ENCODE measurements at places on chromosomes 3 and 15. TPM values are rescaled to one million over a fixed set of nuclear protein-coding genes. Genes with fewer than 3 reads are reported as not detected.

DNA sequence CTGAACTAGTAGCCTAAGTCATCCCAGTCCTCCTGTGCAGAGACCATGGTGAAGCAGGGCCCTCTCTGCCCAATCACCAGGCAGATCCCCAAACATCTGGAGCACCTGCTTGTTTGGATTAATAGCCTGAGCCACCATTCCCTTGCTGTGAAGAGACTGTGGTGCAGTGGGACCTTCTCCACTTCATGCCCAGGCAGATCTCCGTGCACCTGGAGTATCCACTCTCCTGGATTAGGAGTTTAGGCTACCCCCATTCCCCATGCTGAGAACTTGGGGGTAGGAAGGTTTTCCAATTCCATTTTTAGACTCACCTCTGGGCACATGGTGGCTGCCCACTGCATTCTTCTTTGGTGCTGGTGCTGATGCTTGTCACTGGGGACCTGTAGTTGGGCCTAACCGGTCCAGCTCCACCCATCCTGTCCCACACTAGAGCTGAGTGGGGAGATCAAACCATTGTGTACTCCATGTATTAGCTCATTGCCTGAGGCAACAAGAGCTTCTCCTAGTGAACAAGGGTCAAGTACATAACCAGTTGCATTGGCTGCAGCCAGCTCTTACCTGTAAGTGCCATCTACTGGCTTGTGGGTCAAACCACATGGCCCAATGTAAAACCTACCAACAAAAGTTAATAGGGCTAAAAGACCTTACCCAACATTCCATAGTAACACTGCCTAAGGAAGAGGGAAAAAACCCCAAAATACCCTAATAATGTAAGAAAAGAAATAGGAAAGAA, 382.5 kb upstream of the CBLB start:
- DNase-seq: no peak

DNA sequence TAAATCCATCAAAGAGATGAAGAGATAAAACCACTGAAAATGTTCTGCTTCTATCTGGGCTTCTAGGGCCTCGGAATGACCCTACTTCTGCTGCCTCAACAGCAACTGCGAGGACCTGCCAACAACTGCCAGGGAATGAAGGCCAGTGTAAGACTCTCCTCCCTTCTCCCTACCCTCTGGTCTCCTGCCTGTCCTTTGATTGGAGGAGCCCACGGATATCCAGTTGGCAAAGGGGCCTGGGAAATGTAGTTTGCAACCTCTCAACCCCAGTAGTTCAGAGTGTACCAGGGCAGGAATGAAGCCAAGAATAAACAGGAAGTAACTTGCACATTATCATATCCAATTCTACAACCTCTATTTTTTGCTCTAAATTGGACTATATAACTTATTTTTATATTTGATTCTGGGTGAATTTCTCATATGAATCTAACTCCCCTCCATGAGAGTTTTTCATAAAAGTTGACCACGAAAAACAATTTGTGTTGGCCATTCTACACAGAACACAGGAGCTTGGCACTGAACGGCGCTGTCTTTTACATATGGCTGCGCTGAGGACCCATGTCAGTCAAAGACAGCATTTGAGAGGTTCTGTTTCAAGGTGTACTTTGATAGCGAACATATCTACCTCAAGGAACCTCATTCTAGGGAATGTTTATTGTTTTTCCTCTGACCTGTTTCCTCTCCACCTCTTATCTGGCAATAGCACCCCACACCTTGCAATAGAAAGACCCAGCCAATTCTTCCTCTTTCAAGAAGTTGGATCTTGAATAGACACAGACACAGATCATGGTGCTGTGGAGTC, 91.1 kb upstream of the RNF7 start:
- no peak for DNase-seq

GRCh38 chr3:82100378-82100777, 338.9 kb upstream of the GBE1 start:
- no peak for DNase-seq

The SMCO1 gene
- not detected for total RNA-seq

The CHDH gene
- total RNA-seq: 0.37 TPM

DNA sequence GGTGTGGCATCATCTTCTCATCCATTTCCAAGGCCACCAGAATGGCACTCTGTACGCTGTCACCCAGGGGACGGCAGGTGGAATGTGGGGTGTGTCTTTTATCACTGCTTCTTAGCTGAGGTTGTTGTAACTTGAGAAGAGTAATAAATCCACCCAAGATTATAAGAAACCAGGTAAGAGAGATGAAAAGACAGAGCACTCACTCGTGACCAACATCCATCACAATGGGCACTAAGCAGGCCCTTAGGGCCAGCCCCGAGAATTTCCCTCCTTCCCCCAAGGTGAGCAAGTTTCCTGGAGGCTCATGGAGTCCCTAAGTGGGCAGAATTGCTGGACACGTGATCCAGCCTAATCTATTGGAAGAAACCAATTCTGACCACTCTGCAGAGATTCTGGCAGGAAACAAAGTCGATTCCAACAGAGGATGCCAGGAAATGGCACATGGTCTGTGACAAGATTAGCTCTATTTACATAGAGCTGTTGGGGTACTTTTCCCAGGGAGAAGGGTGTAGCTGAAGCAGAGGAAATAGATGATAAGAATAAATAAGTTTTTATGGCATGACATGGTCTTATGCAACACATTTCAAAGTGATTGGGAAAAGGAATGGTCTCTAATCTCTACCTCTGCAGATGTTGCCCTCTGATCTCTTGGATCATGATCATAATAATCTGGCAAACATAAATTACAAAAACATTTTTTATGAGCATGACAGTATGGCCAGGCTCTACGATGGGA, 22.5 kb downstream of the SLC6A20 start:
- DNase-seq: no peak

GRCh38 chr3:115930922-115931321, 307.6 kb downstream of the GAP43 start:
- no peak for DNase-seq

The CELF6 gene
- 5.3 TPM for total RNA-seq

DNA sequence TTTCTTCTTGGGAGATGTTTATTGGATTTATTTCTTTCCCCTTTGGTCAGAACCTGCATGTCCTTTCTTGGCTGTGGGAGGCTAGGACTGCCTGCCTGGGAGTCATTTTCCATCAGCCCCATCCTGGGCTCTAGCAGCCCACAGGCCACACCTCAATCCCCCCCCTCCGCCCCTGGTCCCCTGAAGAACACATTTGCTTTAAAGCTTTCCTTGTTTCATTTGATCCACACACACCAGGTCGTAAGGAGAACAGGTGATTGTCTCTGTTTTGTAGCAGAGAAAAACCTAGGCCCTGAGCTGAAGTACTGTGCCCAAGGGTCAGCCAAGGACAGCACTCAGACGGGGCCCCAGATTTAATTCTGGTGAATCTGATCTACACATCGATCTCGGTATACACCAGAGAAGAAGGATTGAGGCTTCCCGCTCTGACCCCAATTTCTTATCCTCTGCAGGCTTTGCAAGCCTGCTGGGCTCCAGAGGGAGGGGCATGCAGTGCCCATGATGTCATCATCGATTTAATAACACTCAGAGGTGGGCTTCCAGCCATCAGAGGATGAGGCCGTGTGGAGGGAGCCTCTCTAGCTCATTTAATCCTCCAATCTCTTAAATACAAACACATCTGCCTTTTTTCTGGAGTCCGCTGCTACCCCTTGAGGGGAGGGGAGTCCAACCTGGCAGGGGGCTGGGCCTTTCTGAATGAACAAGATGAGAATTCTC, 1.7 kb upstream of the CLN6 start:
- no peak for DNase-seq

All from B cell (primary cell).